ENCODE measurements at places on chromosomes 16 and 17. TPM values are rescaled to one million over a fixed set of nuclear protein-coding genes. Genes with fewer than 3 reads are reported as not detected.

DNA sequence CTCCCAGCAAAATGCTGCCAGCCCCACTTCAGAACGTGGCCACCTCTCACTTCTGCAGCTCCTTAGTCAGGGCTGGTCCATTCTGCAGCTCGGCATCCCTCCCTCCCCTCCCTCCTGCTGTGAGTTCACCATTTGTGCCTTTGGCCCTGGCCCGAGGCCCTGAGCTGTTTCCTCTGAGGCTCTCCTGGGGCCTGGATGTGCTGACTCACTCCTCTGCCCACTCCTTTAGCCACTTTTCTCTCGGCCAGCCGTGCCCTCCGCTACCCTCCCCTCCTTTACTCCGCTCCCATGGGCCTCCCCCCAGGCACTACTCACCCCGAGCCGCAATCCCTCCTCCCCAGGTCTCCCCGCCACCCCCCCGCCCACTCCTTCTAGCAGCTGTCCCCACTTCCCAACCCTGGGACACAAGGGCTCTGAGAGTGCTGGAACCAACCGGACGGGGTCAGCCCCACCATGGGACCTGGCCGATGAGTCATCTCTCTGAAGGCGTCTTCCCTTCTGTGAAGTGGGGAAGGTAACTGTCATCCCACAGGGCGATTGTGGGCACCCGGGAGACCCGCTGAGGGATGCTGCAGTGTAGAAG, 11.5 kb downstream of the KCNG4 start:
- H3K27me3 ChIP-seq = peaks cover 4% of the 10 kb centered on the region
- H3K27ac ChIP-seq = no peak overlapping the region
- H3K4me1 ChIP-seq = no peaks in the 10 kb centered on the region
- no peak for DNase-seq

- H3K27me3 ChIP-seq = no peaks in the 10 kb centered on the region
- peak overlapping the region; percentile 57 for H3K27ac ChIP-seq
- peak; percentile 55 for DNase-seq
Measured at GRCh38 chr17:50148226-50149090, 2.0 kb downstream of the PPP1R9B start.

GRCh38 chr17:9272501-9273200, 251.3 kb downstream of the NTN1 start:
- H3K27ac ChIP-seq = no peak overlapping the region
- no peaks in the 10 kb centered on the region for H3K36me3 ChIP-seq
- no peak for DNase-seq

GRCh38 chr16:7914748-7915147, 582.1 kb downstream of the RBFOX1 start:
- no peak for DNase-seq
- H3K36me3 ChIP-seq = no peaks in the 10 kb centered on the region
- H3K27ac ChIP-seq = no peak overlapping the region
- no peaks in the 10 kb centered on the region for H3K4me1 ChIP-seq

GRCh38 chr17:20302246-20302917, 165.0 kb downstream of the LGALS9B start:
- no peak overlapping the region for H3K27ac ChIP-seq
- no peaks in the 10 kb centered on the region for H3K4me1 ChIP-seq
- no peaks in the 10 kb centered on the region for H3K27me3 ChIP-seq
- no peaks in the 10 kb centered on the region for H3K36me3 ChIP-seq
- DNase-seq = no peak
- H3K4me3 ChIP-seq = no peak overlapping the region

- H3K4me1 ChIP-seq = peaks cover 10% of the 10 kb centered on the region
- H3K4me3 ChIP-seq = no peak overlapping the region
- no peak overlapping the region for H3K27ac ChIP-seq
- no peak for DNase-seq
Measured at GRCh38 chr17:50394711-50395110, 2.6 kb downstream of the LRRC59 start.

GRCh38 chr17:39687546-39688474, at the start of gene PGAP3:
TSS of gene PGAP3 (minus strand) at chr17:39688057. CDS start at chr17:39688014, 43 bp downstream.
- H3K4me1 ChIP-seq = no peaks in the 10 kb centered on the region
- peak within 1 kb of the TSS; percentile 62 for H3K4me3 ChIP-seq
- H3K27me3 ChIP-seq = no peaks in the 10 kb centered on the region
- H3K27ac ChIP-seq = peak within 1 kb of the TSS; percentile 96
- H3K36me3 ChIP-seq = no peaks in the 10 kb centered on the region

DNA sequence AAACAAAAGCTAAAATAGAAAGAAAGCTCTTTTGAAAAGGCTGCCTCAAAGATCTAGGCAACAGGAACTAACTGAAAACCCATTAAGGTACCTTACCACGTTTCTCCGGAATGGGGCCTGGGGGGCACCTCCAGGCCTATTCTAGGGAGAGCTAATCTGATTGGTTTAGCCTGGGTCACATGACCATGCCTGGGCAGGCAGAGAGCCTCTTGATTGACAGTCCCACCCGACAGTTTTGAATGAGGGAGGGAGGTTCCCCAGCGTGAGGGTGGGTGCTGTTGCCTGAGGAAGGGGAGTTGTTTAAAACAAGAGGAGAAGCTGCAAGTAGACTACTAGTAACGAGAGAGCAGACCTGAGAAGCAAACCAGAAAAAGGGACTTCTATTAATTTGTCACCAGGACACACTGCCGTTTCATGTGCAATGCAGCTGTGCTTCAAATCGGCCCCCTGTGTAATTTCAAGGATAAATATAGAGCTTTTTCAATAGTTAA, 143.4 kb upstream of the HS3ST2 start:
- no peak overlapping the region for H3K27ac ChIP-seq
- H3K36me3 ChIP-seq = no peaks in the 10 kb centered on the region
- DNase-seq = peak; percentile 49
- H3K4me1 ChIP-seq = no peaks in the 10 kb centered on the region
- no peak overlapping the region for H3K4me3 ChIP-seq

GRCh38 chr16:84585886-84586285, 32.0 kb downstream of the COTL1 start:
- H3K4me3 ChIP-seq = no peak overlapping the region
- no peaks in the 10 kb centered on the region for H3K27me3 ChIP-seq
- no peak overlapping the region for H3K27ac ChIP-seq
- no peaks in the 10 kb centered on the region for H3K36me3 ChIP-seq
- H3K4me1 ChIP-seq = no peaks in the 10 kb centered on the region

GRCh38 chr17:49123061-49123460, 9.5 kb upstream of the B4GALNT2 start:
- H3K4me1 ChIP-seq = no peaks in the 10 kb centered on the region
- H3K36me3 ChIP-seq = no peaks in the 10 kb centered on the region
- no peak overlapping the region for H3K27ac ChIP-seq

The HCRT gene
- total RNA-seq = not detected

The SULT1A2 gene
- total RNA-seq = 1.6 TPM

The MPP2 gene
- 4.0 TPM for total RNA-seq

The HES7 gene
- 1.7 TPM for total RNA-seq

The TNFRSF17 gene
- not detected for total RNA-seq

Data from A673 (cell line).